NAMALWA (cell line): ENCODE measurements at places on chromosomes 16 and 17.

- DNase-seq, result no peak
These were observed 10.0 kb upstream of the MEIOC start for GRCh38 chr17:44646280-44646679.

GRCh38 chr16:2233872-2234812 is 2.1 kb upstream of the DNASE1L2 start:
- DNase-seq, result peak; percentile 73

GRCh38 chr17:83083368-83084201 is 4.2 kb downstream of the METRNL start:
- no peak for DNase-seq

DNA sequence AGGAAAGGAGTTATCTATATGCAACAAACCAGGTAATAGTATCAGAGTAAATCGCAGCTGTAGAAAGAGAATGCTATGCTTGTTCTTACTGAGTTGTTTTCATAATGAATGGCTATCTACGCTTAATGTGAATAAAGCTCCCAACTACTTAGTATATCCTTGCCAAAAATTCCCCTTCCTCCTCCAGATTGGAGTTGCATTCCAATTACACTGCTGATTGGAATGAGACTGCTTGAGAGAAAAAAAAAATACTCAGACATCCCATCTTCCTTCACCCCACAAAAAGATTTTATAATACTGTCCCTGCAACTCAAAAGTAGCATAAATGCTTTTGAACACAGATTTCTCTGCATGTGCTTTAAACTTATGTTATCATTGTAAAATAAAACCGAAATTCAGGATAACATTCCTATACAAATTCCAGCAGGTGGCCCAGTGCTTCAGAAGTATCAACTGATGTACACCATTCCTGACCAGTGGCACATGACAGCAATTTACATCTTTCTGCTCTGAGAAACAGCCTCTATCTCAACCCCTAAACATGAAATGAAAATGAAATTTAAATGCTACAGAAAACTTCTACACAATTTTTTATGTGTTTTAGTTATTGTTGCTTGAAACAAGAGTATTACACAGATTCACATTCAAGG is 47.0 kb downstream of the SMURF2 start:
- no peak for DNase-seq

DNA sequence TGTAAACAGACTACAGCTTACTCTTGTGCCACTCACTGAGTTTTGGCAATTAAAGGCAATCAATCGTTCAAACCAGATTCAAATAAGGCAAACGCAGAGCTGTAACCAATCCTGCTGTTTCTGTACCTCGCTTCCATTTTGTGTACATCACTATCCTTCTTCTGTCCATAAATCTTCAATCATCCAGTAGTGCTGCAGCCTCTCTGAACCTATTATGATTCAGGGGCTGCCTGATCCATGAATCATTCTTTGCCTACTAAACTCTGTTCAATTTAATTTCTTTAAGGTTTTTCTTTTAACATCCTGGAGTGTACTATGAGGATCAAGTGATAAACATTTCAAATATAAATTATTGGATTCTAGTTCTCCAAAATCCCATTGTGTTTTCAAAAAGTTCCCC is 93.9 kb downstream of the CEP112 start:
- DNase-seq, result no peak

DNA sequence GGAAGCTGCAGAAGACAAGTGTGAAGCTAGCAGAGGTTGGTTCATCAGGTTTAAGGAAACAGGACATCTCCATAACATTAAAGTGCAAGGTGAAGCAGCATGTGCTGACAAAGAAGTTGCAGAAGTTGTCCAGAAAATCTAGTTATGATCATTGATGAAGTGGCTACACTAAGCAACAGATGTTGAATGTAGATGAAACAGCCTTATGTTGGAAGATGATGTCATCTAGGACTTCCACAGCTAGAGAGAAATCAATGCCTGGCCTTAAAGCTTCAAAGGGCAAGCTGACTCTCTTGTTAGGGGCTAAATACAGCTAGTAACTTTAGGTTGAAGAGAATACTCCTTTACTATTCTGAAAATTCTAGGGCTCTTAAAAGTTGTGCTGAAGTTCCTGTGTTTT is 340.2 kb upstream of the SOX9 start:
- DNase-seq, result no peak

DNA sequence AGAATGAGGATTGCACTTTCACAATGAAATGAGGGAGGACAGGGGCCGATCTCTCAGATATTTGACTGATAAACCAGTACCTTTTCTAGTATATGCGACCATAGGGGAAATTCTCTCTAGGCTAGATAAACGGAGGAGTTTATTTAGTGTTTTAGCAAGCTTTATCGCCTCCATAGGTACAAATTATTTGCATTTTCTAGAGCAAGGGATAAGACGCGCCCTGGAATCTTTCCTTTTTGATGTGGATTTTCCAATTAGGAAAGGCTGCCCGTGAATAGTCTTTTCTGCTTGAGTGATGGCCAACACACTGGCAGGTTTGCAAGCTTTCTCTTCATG is 351 bp upstream of the GDPD1 start:
- no peak for DNase-seq

- DNase-seq, result no peak
These were observed 65.9 kb downstream of the PCTP start for GRCh38 chr17:55816532-55817396.

DNA sequence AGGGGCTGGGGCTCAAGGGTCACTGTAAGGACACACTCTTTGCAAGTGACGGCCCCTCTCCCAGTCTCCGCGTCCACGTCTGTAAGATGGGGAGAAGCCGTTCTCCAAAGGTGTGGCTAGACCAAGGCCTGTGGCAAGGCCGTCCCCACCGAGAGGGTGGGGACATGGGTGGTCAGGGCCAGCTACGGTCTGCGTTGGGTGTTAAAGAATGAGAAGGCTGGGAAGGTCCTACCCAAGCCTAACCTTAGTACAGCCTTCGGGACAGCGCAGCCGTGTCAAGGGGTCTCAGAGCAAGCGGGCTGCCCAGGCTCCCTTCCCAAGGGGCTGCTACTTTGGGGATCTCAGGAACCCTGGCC is 1.9 kb downstream of the C1QTNF8 start:
- DNase-seq, result no peak

DNA sequence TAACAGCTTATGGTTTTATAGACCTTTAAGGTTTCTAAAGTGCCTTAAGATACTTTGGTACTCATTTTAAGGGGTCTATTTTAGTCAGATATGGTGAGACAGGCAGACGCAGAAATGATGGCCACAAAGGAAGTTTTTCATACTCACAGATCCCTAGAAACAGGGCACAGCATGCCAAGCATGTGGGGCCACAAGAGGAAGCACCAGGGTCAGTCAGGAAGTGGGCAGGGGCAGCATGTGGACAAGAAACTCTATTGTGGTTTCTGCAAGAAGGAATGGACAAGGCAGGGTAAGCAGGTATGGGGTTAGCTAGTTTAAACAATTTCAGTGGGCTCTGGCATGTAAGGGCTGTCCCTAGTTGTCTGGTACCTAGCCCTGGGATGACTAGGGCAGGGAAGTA is 8.5 kb downstream of the EFCAB3 start:
- no peak for DNase-seq

DNA sequence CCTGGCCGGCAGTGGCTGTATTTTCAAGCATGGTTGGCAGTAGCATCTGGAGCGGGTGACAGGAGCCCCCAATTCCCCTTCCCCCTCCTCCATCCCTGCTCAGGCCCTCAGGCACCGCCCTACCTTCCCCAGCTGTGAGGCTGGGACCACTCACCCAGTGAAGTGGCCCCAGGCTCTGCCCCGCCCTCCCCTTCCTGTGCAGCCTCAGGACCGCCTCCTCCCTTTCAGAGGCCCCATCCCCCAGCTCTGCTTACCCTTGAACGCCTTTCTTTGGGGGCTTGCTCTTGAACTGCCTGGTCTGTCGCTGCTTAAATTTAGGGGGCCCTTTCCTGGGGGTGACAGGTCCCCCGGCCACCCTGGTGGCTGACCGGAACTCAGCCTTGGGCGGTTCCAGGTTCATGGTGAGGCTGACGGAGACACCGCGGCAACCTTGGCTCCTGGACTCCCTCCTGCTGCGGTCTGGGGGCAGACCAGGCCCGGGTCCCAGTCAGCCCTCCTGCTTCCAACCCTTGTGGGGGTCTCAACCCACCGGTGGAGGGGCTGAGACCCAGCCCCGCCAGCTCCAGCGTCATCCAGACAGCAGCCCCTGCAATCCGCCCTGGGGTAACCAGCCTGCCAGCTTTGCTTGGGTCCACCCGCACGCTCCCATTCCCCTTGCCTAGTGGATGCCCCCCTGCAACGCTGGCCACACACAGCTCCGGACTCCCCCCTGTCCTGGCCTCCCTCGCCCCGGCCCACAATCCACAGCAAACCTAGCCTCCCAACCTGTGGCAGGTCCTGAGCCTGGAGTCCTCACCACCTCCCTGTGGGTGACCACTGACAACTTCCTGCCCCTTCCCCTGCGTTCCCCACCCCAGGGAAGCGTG is 3.2 kb downstream of the PDE6G start:
- no peak for DNase-seq

- DNase-seq, result no peak
These were observed 763 bp upstream of the SOX9 start for GRCh38 chr17:72119873-72120641.

- DNase-seq, result no peak
These were observed 76.3 kb downstream of the TANC2 start for GRCh38 chr17:63042256-63042812.
